A549 treated with CORT108297 at 1 μM for 4 hours (cell line): ENCODE measurements at places on chromosomes 16 and 17. TPM values are rescaled to one million over a fixed set of nuclear protein-coding genes. Genes with fewer than 3 reads are reported as not detected.

Gene TMIGD1
- not detected in 5 replicates for total RNA-seq

Gene MYO18A
- 24.2 to 33.5 TPM (median 30.4 TPM) in 5 replicates for total RNA-seq

Gene GDPD1
- 0.51 to 1.2 TPM (median 0.90 TPM) in 5 replicates for total RNA-seq

Gene HOXB4
- total RNA-seq = 0.03 to 0.20 TPM (median 0.13 TPM) in 5 replicates

Gene KREMEN2
- 0.74 to 2.4 TPM (median 2.2 TPM) in 5 replicates for total RNA-seq

Gene SAMD14
- 0.27 to 0.95 TPM (median 0.49 TPM) in 5 replicates for total RNA-seq

Gene ZNF597
- 0.82 to 1.1 TPM (median 0.95 TPM) in 5 replicates for total RNA-seq

Gene AATK
- total RNA-seq = 0.23 to 0.66 TPM (median 0.60 TPM) in 5 replicates

Gene RGS11
- 3.5 to 5.6 TPM (median 5.3 TPM) in 5 replicates for total RNA-seq
